ENCODE measurements at places on chromosomes 7 and 10.
A peak's percentile ranks its signal among the peaks of the same experiment; 100 is the strongest.

DNA sequence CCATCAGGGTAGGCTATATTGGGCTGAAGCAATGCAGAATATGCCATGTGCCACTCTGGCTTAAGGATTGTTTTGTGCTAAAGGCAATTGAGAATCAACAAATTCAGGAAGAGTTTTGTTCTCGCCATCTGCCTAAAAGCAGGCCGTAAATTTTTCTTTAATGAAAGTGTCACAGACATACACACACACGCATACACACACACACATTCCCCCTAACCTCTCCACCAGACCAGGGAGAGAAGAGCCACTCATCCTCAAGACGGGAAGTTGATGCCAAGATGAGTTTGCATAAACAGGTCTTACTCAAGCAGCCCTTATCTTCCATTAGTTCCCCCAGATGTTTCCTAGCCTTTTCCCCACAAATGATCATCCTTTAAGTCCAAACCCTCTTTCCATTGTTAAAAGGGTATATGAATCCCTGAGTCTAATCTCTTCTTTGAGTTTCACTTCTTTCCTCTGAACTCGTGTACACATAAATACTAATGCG, 59.6 kb upstream of the TRIM24 start:
- DNase-seq: no peak

DNA sequence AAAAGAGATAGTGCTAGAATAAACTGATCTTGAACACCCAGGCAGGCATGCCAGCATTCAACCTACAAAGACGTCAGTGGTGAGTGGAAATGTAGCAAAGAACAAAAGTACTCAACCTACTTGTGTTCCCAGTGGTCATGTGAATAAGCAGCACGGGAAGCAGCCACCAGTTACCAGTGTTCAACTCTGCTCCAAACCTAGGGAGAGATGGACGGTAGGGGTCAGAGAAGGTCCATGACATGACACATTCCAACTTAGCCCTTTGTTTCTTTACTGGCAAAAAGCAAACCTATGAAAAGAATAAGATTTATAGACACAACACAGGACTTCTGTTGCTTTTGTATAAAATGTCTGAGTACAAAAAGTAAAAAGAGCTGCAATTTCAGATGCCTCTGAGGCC, 511.4 kb downstream of the XPNPEP1 start:
- no peak for DNase-seq

DNA sequence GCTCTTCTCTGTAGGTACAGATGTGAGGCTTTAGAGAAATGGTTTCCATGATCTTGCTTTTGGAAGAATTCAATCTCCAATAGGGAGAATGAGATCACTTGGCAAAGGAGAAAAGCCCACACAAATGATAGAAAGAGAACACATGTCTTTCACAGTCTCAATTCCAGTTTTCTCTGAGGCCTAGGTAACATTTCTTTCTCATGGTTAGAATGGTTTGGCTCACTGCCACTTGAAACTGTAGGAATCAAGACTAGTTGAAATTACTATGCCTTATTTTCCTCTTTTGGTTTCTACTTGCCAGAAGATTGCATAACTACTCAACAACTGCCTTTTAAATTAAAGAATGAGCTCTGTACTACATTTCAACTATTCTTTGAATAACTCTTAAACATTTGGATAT, 276.5 kb upstream of the TEX47 start:
- no peak for DNase-seq

DNA sequence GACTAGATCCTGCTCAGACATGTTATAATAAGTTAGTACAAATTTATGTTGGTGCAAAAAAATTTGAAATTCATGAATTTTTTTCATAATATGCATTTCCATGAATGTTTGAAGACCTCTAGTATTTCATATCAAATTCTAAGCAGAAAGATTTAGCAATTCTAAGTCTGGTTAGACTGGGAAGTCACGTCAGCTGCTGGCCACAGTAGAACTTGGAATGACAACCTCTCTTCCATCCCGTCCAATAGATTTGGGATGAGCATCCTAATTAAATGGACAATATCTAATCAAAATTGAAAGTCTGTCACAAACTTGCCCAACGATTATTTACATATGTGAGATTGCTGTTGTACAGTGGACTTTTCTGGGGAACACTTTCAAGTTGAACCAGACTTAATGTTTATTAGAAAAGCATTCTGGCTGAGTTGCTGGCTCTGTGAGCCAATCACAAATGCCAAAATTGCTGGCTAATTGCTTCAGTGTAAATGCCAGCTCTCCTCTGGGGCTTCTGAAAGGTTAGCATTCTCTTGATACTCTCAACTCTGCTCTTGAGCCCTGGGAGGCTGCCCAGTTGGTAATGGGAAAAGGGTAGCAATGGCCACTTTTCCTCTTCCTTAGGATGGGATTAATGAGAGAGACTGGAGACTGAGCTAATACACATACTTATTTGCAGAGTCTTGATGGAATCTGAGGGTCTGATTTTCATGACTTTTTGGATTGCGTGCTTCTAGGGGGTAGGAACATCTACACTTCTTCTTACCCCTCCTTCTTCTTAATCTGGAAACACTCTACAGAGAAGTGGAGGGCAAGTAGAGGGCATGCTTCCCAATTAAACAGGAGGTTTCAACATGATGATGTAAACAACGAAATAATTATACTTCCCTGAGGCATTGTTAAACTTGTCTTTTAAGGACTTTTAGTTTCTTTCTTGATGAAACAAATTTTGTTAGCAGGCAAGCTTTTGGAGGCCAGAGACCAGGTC, 253.5 kb downstream of the BAMBI start:
- no peak for DNase-seq

DNA sequence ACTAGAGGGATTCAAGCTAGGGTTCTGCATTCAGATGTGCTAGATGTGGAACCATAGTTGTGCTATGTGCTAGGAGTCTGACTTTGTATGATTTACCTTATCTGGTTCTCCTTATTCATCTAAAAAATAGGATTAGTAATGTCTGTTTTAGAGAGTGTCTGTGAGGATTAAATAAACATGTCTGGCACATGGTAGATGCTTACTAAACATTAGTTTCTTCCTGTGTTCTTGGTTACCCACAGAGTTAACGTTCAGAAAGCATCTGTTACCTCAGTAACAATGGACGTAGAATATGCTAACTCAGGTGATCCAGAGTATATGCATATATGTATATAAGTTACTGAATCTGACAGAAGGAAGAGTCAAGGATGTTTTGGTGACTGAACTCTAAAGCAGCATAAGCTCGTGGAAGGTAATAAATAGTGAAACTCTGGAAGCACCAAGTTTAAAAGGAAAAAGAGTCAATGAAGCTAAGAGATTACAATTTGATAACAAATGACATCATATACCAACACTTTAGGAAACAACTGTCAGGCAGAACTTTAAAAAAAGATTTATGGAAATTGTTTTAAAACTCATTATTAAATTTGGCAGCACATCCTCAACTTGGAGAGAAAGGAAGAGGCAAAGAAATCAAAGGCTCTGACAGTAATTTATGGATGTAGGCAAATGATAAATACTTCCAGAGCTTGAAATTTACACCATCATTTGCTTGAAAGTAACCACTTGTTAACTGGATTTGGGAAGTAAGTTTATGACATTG, 127.0 kb downstream of the CCNY start:
- DNase-seq: no peak

GRCh38 chr7:82677493-82677892, 233.9 kb upstream of the CACNA2D1 start:
- DNase-seq: peak; percentile 8

DNA sequence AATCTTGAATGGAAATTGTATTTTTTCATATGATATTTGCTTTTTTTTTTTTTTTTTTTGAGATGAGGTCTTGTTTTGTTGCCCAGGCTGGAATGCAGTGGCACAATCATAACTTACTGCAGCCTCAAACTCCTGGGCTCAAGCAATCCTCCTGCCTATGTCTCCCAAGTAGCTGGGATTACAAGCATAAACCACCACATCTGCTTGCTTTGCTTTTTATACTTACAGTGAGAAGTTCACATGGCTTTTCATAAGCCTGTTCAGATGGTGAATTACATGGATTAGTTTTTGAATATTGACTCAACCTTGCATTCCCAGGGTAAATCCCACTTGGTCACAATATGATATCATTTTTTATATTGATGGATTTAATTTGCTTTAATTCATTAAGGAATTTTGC, 22.0 kb downstream of the LRRD1 start:
- DNase-seq: no peak

GRCh38 chr7:26858241-26858715, 6.1 kb downstream of the SKAP2 start:
- no peak for DNase-seq

GRCh38 chr7:11457419-11457818, 374.6 kb downstream of the THSD7A start:
- no peak for DNase-seq

- DNase-seq: no peak
These were observed 7.4 kb downstream of the NRCAM start for GRCh38 chr7:108448584-108449505.

DNA sequence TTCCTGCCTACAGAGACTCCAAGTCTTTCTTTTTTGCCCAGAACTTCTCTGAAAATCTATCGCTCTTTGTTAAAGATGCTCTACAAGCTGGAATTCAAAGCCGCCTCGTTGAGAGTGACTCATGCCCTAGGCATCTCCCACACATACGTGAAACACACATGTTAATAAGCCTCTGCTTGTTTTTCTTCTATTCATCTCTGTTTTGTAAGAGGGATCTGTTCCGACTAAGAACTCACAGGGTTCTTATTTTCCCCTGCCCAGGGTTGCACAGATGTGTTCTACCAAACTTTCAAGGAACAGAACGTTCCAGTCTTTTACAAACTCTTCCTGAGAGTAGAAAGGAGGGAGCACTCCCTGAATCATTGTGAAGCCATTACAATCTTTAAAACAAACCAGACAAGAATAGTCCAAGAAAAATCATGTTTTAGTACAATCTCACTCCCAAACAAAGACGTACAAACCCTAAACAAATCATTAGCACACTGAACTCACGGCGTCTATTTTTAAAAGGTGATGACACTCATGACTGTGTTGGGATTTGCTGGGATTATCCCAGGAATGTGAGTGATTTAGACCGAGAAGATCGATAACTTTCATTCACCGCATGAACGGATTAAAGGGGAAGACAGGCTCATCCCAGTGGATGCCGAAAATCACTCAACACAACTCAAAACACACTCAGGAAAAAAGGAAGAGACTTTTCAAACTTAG, 55.3 kb upstream of the INPP5A start:
- no peak for DNase-seq

- DNase-seq: no peak
These were observed 102.9 kb upstream of the FERD3L start for GRCh38 chr7:19248115-19248514.

GRCh38 chr7:138898255-138898654, 82.9 kb downstream of the KIAA1549 start:
- DNase-seq: no peak

DNA sequence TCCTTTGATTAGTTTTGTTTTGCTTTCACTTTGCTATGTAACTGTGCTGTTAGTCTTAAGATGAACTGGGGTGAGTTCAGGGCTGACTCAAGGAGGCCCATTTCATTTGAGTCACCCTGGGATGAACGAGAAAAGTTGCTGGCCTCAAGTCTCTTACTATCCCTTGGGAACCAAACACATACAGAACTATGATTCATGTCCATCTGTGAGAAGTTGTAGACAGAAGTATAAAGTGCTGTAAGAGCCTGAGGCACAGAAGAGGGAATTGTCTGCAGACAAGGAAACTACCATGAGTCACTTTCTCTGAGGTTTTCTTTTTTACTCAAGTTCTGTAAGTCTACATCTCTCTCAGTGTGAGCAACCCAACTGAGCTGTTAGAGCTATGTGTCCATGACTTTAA, 179.8 kb upstream of the CSTF2T start:
- peak; percentile 3 for DNase-seq

- no peak for DNase-seq
These were observed 116.2 kb downstream of the JAZF1 start for GRCh38 chr7:28064437-28064836.

DNA sequence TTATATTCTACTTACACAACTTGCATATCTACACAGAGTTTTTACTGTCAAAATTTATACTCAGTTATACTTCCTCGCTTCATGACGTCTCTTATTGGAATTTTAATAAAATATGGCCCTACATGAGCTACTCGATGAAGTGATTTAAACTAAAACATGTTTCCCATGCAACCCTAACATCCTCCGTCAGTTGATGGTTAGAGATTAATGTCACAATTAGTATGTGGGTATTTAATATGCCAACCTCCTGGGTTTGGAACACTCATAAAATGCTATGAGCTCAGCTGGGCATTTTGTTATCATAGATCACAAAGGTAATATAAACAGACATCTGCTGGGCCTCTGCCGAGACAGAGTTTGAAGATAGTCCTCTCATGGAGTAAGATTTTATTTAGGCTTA, 66.5 kb downstream of the GNAT3 start:
- DNase-seq: no peak

DNA sequence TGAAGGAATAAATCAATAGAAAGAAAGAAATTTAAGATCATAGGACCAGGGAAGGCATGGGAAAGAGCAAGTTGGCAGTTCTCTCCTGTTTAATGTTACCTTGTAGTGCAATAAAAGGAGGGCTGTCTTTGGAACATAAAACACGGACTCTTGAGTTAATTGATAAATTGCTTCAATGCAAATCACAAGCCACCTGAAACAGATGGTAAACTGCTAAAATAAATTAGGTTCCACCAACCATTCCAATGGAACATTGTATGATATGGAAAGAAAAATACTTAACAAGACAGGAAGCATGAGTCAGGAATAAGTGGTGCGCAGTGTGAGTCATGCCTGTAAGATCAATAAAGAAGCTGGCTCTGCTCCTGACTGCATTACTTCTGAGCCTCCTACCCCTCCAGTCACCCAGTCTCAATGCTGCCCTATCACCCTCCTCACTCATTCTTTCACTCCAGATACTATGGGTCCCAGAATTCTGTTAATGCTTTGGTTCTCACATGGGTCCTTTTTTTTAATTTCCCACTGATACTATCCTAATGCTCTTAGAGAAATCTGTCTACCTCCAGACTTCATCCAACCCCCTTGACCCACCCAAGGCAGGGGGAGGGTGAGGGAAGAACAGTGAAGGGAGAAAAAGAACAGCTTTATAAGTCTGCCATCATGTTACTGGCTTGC, 78.9 kb downstream of the LRRC17 start:
- no peak for DNase-seq

GRCh38 chr7:53013925-53014324, 21.5 kb upstream of the POM121L12 start:
- DNase-seq: no peak

- DNase-seq: no peak
These were observed 81.5 kb downstream of the LHPP start for GRCh38 chr10:124543146-124543545.
